Airway epithelial cell (primary cell): ENCODE measurements at places on chromosomes 2 and 18. TPM values are rescaled to one million over a fixed set of nuclear protein-coding genes. Genes with fewer than 3 reads are reported as not detected.

Gene ALKAL2
- total RNA-seq: not detected in 2 replicates

Gene DYNAP
- total RNA-seq: 0.14 TPM in 1 of 2 replicates, not detected in the other

Gene CD8B2
- not detected in 2 replicates for total RNA-seq

Gene SNTG2
- total RNA-seq: not detected in 2 replicates

Gene SPP2
- not detected in 2 replicates for total RNA-seq

Gene AKAIN1
- not detected in 2 replicates for total RNA-seq

Gene USP34
- 43.1 and 44.4 TPM in 2 replicates for total RNA-seq

Gene SGPP2
- 15.7 and 16.4 TPM in 2 replicates for total RNA-seq

Gene M1AP
- total RNA-seq: 0.56 and 0.63 TPM in 2 replicates

Gene GKN2
- total RNA-seq: not detected in 2 replicates

Gene ABCB11
- 0.07 and 0.28 TPM in 2 replicates for total RNA-seq
